ENCODE measurements at places on chromosomes 11 and 22. TPM values are rescaled to one million over a fixed set of nuclear protein-coding genes. Genes with fewer than 3 reads are reported as not detected.

TSPAN32 gene
- 1.5 TPM for total RNA-seq

CRACR2B gene
- total RNA-seq, result 12.7 TPM

HPS5 gene
- total RNA-seq, result 54.0 TPM

ZNRD2 gene
- 56.6 TPM for total RNA-seq

GAS2 gene
- 0.45 TPM for total RNA-seq

CDCA5 gene
- total RNA-seq, result 2.2 TPM

CYP2D6 gene
- 11.9 TPM for total RNA-seq

ART5 gene
- total RNA-seq, result not detected

GRCh38 chr11:74282421-74282820, 29.0 kb downstream of the P4HA3 start:
- no peak for DNase-seq

DNA sequence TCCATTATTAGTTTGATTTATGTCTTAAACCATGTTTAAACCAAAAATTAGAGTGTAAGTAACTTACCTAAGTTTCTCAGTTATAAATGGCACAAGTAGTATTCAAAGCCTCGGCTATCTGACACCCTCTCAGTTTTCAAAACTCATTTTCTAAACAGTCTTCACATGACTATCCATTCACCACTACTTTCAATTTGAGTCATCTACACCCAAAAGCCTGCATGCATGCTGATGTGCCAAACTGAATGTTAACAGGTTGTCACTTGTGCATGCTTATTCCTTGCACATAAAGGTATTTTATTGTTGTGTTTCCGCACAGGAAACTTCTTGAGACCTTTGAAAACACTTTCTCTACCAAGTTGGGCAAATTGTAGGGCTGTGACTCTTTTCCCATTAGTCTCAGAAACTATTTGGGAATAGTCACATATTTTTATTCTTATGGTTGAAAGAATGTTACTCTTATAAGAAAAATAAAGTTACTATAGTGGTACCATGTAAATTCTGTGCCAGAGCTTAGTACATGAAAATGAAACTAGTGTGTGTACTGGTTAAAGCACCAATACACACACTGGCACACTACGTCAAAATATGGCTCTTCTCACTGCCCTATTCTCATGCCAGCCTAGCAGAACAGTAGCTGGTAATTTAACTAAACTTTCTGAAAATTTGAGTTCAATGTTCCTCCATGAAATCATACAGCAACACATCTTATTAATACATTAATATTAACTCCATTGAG, 2.2 kb upstream of the OR51E2 start:
- DNase-seq, result no peak

DNA sequence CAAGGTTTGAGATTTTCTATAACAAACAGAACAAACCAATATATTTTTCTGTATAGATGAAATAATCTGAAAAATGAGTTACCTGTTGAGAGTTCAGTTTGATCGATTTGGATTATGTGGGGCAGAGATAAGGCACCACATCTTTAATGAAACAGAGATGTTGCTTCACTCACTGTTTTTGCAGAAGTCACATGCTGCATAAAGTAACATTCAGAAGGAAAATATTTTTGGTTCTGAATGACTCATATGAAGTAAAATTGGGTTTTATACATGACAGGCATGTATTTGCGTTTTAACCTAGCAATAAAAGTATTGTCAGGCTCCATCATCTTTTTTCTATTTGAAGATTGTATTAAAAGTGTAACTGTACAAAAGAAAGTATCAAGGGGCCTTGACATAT, 77.8 kb downstream of the BBOX1 start:
- DNase-seq, result no peak

- no peak for DNase-seq
These were observed 40.0 kb downstream of the TST start for GRCh38 chr22:36979016-36979910.

DNA sequence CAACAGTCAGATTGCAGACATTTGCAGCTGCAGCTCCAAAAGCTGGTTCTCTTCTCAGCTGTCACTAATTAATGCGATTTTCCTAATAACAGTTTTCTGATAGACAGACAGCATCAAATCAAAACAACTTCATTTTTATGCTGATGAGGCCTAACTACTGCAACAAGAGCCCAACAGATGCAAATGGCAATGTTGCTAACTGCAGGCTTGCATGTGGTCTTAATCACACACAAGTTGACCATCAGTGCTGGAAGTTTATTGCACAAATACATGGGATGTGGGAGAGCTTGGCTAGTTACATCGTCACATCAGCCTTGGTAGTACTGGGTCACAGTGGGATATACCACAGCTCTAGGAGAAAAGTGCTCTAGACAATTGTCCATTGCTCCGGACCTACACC, 99.2 kb downstream of the SPON1 start:
- DNase-seq, result no peak

- no peak for DNase-seq
These were observed 90.0 kb downstream of the AMOTL1 start for GRCh38 chr11:94858012-94858705.

DNA sequence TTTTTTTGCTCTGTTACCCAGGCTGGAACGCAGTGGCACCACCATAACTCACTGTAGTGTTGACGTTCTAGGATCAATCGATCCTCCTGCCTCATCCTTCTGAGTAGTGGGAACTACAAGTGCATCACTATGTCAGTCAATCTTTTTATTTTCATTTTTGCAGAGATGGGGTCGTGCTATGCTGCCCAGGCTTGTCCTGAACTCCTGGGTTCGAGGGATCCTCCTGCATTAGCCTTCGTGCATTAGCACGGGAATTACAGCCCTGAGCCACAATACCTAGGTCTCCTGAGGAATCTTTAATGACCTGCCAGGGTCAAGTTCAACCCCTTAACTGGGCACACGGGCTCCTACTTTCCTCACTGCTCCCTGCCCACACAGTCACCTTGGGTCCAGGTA, 4.4 kb downstream of the APOL3 start:
- DNase-seq, result no peak

GRCh38 chr11:39374963-39375698, 2084.3 kb downstream of the LRRC4C start:
- DNase-seq, result peak; percentile 51

GRCh38 chr22:25354456-25354855, 135.0 kb downstream of the CRYBB2 start:
- DNase-seq, result no peak

- DNase-seq, result no peak
These were observed 3.5 kb downstream of the ZDHHC24 start for GRCh38 chr11:66542362-66542761.

DNA sequence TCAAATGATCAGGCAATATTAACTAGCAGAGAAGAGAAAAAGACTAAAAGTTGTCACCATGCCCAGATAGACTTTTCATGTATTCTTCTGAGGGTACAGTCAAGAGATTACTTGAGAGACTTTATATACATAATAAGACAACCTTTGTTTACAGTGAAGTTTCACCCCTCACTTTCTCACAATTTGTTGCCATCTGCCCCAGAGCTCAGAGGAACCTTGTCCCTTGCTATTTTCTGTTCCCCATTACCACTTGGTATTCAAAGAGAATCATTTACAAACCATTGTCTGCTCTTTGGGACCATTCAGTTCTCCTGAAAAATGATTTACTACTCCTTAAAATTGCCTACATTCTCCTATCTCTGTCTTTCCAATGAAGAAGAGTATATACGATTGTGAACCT, 544.6 kb downstream of the CNTN5 start:
- no peak for DNase-seq

GRCh38 chr22:29128891-29129807, 56.3 kb downstream of the KREMEN1 start:
- DNase-seq, result no peak

- no peak for DNase-seq
These were observed 5.6 kb downstream of the DDB2 start for GRCh38 chr11:47220401-47220821.

DNA sequence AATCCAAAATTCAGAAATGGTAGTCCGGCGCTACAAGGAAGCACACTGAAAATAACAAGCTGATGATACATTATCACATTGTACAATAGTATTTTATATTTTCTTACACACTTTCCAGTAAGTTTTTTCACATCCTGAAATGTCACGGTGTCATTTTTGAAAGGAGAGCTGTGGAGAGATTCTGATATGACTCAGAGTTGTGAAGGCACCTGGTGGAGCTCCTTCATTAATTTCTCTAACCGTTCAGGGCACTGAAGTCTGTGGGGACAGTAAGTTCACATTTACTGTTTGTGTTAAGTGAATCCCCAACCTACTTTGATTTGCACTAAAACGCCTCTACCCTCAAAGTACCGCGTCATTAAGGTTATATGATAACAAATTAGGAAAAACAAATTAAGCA, 13.3 kb downstream of the LDHAL6A start:
- DNase-seq, result no peak

DNA sequence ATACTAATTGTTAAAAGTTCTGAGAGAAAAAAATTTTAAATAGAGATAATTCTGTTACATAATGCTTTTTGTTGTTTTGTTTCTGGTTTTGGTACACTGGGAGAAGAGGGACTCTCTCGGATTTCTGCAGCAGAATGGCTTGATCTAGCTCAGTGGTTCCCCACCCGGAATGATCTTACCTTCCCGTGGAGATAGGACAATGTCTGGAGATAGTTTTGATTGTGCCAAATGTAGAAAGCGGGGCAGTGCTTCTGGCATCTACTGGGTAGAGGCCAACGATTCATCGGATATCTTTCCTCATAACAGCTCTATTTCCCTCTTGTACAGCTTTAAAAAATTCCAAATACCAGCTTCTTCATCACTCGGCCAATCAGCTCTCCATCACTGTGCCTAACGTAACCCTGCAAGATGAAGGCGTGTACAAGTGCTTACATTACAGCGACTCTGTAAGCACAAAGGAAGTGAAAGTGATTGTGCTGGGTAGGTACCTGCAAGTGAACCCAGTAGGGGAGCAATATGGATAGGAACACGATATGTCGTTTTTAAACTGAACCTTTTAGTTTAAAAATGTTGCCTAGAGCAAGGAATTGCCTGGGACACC, 13.2 kb downstream of the CRTAM start:
- DNase-seq, result peak; percentile 42

GRCh38 chr11:128491195-128491936, 96.0 kb downstream of the ETS1 start:
- no peak for DNase-seq

DNA sequence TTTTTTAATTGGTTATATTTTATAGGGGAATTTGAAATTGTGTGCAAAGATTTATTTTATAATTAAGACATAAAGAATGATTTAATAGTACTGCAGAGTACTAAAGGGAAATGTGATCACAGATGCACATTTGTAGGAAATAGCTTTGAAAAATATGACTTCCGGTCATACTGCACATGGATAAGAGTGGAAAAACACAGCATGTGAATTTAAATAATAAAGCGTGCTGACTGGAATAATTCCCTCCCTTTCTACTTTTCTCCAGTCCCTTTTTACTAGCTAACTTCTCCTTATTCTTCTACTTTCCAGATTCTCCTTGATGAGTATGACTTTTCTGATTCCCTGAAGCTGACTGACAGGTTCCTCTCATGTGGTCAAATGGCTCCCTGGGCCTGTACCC, 238.4 kb upstream of the CTSC start:
- no peak for DNase-seq

DNA sequence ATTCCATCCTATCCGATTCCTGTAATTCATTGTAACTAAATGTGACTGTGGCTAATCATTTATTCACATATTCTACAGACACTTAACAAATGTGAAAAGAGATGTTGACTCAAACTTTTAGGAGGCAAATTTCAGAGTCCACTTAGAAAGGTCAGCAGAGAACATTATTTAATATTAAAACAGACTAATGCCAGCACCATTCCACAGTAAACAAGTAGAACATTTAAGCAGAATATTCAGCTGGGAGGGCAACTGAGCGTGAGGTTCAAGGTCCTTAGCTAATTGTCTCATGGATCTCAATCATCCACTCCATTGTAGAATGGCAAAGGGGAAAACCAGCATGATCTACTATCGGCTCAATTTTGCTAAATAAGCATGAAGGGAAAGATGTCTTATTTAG, 5.1 kb upstream of the SLC5A12 start:
- no peak for DNase-seq

Data from stomach (tissue), 19 donors.